ENCODE measurements at places on chromosomes 11 and 22.

DNA sequence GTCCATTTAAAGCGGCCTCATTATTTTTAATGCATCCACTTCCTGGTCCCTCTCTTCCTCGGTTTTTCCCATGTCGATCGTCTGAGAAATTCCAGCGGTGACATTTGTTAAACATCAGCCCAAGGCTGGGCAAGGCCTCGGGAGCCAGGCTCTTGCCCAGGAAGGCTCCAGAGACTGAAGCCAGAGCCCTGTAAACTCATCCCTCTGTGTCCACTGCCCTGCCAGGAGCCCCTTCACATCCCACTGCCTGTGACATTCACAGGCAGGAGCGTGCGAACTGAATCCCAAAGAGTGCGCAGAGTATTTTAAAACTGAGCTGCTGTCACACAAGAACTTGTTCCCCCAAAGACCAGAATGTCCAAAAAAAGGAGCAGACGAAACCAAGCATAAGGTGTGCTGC, 56.5 kb upstream of the ANO1 start:
- DNase-seq, result no peak

DNA sequence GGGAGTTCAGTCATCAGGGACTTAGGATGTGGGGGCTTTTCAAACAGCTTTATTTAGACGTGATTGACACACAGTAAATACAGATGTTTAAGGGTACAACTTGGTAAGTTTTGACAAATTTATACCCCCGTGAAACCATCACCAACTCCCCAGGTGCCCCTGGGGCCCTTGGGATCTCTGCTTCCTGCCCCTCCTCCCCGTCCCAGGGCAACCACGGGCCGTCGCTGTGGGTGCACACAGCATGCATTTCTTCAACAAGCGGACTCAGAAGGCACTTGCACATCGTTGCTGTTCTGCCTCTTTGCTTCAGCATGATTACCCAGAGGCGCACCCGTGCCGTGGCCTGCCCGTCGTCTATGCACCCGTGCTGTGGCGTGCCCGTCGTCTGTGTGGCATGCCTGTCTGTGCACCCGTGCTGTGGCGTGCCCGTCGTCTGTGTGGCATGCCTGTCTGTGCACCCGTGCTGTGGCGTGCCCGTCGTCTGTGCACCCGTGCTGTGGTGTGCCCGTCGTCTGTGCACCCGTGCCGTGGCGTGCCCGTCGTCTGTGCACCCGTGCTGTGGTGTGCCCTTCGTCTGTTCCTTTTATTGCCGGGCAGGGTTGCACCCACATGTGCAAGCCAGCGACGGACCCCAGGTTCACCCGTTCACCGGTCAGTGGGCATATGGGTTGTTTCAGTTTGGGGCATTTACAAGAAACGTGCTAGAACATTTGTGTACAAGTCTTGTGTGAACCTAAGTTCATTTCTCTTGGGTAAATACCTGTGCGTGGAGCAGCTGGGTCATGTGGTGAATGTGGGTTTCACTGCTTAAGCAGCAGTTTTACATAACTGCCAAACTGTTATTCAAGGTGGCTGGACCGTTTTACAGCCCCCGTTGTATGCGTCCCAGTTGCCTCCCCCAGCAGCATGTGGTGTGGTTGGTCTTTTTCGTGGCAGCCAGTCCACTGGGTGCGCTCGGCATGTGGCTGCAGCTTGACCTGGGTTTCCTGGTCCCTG, 8.3 kb downstream of the CD81 start:
- DNase-seq, result no peak

- DNase-seq, result no peak
Observed at GRCh38 chr22:26127556-26127955, 41.7 kb upstream of the SEZ6L start.

DNA sequence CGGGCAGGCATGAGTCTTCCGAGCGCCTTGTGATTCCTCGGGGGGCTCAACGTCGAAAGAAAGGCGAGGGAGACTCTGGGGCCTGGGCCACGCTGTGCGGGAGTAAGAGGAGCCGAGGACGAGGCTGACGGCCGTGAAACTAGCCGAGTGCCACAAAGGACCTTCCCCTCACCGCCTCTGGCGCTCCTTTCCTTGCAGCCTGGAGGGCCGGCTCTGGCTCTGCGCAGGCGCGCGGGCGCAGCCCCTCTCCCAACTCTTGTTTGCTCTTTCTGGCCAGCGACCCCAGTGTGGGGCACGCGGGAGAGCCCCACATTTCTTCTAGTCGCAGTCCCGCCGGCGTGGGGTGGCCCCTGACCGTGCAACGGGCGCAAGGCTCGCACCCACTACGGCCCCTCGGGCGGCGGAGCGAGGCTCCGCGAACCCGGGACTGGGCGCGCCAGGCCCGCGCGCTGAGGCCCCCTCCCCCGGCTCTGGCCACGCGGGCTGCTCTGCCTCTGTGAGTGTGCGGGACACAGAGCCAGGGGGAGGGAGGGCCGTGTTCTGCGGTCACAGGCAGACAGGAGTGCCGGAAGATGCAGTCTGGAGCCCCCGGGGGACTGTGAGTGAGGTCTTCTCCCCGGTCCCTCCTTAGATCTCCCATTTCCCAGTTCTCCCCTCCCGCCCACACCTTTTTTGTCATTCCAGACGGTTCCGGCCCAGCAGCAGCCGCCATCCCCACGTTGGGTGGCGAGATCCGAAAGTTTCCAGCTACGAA, 1.0 kb upstream of the TOB2 start:
- peak; percentile 27 for DNase-seq

- DNase-seq, result no peak
Observed at GRCh38 chr11:35293699-35294098, 125.7 kb downstream of the SLC1A2 start.

DNA sequence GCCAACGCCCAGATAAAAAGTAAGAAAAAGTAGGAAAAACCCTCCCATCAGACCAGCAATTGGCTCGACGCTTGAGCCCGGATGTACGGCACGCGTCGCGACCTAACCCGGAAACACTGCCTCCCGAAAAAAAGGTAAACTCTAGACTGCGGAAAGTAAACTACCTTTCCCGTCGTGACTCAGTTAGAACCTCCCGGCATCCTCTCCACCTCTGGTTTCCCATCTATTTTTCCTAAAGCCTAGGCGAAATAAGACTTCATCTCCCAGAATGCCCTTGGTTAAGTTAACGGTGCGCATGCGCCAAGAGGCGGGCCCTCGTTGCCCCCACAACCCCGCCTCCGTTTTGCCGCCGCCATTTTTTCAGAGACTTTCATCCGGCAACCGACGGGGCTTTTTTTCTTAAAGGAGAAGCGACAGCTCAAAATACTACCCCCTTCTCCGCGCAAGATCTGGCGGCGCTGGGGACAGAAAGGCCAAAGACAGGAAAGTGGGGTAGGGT, 678 bp upstream of the ZFP91 start:
- peak; percentile 94 for DNase-seq

- no peak for DNase-seq
Observed at GRCh38 chr11:127275774-127276173, 275.2 kb upstream of the KIRREL3 start.

DNA sequence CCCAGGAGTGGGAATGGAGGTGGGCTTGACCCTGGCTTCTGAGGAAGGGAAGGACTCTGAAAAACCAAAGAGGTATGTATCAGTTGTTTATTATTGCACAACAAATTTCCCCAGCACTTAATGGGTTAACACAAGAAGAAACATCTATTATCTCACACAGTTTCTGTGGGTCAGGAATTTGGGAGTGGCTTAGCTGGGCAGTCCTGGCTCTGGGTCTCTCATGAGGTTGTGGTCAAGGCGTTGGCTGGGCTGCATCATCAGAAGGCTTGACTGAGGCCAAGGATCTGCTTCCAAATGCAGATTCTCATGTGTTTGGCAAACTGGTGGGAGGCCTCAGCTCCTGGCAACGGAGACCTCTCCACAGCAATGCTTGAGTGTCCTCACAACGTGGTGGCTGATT, 17.5 kb upstream of the SMIM38 start:
- peak; percentile 72 for DNase-seq

DNA sequence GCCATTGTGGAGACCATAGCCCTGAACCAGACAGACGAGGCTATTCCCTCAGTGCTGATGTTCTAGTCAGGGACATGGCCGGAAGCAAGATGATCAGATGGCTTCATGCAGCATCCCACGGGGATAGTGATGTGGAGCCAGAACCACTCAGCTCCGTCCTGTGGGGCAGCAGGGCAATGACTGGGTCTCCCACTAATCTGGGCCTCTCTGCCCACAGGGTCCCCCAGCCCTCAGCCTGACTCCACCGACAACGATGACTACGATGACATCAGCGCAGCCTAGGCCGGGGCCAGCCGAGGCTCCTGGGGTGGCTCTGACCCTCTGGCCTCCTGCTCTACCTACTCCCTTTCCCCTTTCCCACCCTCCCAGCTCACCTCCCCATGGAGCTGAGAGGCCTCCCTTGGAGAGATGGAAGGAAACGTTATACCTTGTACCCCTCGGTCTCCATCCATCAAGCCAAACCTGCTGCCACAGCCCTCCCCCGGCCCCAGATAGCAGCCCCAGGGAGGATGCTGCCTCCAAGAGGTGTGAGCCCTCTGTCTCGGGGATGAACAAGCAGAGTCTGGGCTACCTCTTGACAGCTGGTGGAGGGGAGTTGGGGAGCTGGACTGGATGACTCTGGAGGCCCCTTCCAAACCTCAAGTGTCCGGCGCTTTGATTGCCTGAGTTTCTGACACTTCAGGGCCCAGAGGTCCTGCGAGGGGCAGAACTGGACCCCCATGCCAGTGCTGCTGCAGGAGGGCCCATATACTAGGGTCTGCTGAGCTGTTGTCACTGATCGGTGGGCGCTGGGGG, 47.8 kb downstream of the CD6 start:
- DNase-seq, result no peak

DNA sequence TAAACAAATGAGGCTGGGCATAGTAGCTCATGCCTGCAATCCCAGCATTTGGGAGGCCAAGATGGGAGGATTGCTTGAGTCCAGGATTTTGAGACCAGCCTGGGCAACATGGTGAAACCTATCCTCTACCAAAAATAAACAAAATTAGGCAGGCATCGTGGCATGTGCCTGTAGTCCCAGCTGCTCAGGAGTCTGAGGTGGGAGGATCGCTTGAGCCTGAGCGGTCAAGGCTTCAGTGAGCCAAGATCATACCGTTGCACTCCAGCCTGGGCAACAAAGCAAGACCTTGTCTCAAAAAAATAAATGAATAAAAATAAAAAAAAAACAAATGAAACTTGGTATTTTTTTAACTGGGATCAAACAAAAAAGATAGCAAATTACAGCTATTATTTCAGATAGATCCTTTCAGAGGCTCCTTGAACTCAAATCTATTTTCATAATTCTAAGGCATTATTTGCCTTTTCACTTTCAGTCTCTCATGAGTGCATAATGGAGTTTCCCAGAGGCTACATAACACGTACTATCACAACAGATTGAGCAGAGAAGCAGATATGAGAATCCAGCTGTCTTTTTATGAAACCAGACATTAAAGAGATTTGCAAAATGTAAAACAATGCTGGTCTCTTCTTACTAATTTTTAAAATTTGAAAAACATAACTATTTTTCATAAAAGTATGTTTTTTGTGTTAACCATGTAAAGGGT, 23.1 kb downstream of the DDIAS start:
- no peak for DNase-seq

- no peak for DNase-seq
Observed at GRCh38 chr11:76836613-76837291, 24.0 kb upstream of the ACER3 start.

DNA sequence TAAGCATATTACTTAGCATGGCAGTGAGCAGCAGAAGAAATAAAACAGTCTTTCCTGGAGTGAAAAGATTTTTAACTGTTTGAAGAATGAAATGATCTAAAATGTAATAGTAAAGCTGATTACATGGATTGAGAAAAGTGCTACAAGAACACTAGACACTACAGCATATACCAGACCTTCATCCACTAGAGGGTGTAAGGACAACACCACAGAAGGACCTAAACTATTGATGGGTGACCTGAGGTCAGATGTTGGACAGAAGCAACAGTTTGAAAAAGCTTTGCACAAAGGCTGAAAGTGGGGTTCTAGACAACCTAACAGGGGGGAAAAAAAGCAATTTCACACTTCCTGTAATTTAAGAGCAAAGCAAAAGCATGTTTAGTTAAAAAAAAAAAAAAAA, 97.7 kb downstream of the RBFOX2 start:
- DNase-seq, result no peak

DNA sequence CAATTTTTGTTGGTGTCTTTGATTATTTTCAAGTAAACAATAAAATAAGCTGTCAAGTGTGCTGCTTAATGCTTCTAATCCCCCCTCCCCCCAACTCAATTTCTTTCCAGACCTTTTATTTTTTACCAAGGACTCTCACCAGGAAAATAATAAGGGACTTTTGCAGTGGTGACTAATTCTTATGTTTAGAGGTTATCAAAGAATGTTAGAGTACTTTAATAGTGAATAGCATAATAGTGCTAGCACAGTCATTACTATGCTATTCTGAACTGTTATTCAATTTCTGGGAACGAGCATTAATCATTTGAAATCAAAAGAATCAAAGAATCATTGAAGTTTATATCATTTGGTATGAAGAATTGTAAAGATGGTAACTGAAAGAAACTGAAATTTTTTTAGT, 251.4 kb downstream of the DDX10 start:
- DNase-seq, result no peak

DNA sequence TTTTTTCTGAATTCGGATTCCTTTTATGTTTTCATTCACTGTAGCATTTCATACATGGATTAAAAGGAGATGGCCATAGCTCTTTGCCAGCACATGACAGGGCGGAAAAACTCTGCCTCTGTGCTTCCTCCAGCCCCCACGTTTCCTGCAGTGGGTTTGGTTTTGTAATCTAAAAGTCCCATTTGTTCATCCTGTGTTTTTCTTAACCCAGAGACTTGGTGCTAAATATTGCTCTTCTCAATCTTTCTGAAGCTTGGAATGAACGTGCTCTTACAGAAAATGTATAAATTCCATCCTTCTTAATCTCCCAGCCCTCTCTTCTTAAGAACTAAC, 89.9 kb downstream of the PPP6R3 start:
- DNase-seq, result no peak

- no peak for DNase-seq
Observed at GRCh38 chr11:23961503-23962338, 535.1 kb upstream of the LUZP2 start.

DNA sequence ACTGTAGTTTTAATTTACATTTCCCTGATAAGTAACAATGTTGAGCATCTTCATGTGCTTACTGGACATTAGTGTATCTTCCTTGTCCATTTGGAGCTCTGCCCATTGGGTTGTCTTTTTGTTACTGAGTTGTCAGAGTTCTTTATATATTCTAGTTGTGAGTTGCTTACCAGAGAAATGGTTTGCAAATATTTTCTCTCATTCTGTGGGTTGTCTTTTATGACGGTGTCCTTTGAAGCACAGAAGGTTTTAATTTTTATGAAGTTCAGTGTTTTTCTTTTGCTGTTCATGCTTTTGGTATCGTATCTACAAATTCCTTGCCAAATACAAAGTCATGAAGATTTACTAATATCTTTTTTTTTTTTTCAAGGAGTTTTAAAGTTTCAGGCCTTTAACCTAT, 42.4 kb downstream of the ZBTB44 start:
- DNase-seq, result no peak

DNA sequence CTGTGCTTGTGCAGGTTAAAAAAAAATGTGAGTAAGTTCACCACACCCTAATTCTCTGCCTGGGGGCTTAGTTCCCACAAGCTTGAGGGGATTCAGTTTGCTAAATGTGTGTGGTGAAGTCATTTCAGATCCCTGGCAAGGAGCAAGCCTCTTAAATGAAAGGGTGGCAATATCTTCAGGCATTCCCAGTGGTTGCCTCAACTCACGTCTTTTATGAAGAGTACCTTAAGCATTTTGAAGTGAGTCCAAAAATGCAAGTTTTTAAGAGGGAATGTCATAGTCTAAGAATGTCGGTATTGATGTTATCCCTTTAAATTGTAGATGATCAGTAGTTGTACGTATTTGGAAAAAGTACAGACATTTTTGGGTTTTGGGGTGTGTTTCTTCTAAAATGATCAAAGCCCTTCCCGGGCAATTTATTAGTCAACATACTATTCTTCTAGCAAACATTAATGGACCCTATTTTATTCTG, 4.9 kb downstream of the TCP11L1 start:
- peak; percentile 89 for DNase-seq
